Stimulated activated CD4-positive, alpha-beta T cell treated with anti-CD3 and anti-CD28 coated beads, TNF-alpha, amount 100 ng/mL, for 4 hours (primary cell): ENCODE measurements at places on chromosomes 4 and X.

DNA sequence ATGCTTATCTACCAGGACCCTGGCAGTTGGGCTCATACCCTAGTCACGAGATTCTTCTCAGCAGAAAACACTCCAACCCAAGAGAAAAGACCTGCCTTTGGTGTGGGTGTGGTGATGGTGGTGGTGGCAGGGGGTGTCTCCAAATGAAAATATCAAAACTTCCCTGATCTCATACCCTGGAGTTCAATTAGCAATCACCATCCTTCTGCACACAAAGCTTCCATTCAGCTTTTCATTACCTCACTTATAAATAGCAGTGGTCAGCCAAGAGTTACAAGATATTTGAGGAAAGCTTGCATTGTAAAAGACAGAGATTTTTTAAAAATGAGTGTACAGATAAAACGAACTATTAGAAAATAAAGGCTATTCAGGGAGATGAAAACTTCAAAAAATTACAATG is 580.8 kb upstream of the MAGEB2 start:
- no peak for DNase-seq

DNA sequence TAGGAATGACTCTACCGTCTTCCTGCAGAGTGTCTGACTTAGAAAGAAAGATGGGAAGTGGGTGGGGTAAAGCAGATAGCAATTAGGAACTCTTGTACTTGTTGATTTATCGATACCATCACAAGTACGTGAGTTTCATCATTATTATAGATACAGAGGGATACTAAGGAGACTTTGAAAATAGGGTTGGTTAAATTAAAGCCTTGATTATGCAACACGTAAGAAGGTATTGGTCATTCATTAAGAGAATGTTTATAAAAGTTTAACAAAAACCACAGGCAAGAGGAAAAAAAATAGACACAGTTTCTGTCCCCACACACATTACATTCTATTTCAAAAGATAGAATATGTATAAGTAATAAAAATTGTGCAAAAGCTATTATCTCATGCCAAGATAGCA is 65.9 kb upstream of the UGT2B7 start:
- DNase-seq: no peak

- no peak for DNase-seq
Observed at GRCh38 chrX:110108381-110108821, 105.5 kb downstream of the TMEM164 start.

DNA sequence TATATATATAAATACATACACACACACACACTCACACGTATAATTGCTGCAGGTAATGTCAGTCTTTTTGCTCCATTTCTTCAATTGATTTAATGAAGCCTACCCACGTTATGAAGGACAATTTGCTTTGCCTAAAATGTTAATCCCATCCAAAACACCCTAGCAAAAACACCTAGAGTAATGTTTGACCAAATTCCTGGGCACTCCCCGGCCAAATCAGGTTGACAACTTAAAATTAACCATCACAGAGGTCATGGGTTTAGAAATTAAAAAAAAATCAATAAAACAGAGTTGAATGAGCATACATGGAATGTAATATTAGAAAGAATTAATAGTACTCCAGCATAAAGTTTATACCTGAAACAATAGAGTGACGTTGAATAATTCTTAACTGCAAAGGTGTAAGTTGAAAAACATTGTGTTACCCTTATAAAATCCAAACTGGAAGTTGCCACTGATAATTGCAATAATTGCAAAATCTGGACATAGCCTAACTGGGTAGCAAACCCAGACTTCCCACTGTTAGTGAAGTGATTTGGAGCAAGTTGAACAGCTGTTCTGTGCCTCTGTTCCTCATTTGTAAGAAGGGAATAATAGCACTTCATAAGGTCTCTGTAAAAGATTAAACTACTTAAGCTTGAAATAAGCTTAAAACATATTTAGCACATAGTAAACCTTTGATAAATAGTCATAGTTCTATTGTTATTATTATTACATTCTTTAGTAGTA is 2120.5 kb downstream of the PCDH7 start:
- no peak for DNase-seq

DNA sequence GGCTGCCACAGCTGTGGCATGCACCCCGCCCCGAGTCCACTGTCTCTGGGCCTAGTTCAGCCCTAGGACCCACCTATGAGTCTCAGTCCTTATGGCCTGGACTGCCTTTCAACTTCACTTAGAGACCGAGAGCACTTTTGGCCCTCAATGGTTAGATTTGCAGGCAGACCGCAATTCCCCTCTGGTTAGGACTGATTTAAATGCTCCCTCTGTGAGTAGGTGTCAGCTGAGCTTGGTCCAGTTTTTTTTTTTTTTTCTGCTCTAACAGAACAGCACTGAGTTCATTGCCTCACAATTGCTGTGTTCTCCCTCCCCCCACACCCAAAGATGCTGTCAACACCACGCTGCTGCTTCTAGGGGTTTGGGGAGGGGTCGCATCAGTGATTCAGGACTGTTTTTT is 143.2 kb downstream of the BMP15 start:
- no peak for DNase-seq

GRCh38 chr4:88107406-88108107 is 50.9 kb downstream of the ABCG2 start:
- no peak for DNase-seq

DNA sequence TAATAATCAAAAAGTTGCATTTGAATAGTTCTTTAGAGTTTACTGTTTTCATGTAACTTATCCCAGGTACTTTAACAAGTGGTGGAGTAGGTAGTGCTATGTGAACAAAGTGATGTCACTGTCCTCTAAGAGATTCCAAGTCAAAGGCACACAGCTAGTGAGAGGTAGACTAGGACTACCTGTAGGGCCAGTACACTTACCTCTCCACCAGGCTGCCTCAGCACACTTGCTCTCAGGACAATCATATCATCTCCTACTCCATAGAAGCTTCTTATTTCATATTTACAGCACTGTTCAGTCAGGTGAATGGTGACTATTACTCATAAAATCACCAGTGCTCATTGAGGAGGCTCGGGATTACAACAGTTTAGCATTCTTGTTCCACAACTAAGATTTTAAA is 173.0 kb upstream of the EMCN start:
- DNase-seq: no peak

DNA sequence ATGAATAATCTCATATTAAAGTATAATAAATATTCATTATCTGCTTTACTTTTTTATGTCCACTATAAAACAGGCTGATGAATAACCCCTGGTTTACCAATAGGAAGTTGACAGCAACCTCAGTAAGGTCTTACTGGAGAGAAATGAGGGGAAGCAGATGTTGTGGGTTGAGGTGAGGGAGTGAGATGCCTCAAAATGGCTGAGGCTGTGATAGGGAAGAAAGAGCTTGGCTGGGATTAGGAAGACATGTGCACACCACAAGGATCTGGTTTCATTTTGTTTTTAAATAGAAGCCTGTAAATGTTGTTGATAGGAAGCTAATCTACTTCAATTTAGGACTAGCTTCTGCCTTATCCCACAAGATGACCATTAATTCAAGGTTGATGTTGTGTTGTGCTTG is 14.4 kb upstream of the CYBB start:
- no peak for DNase-seq

DNA sequence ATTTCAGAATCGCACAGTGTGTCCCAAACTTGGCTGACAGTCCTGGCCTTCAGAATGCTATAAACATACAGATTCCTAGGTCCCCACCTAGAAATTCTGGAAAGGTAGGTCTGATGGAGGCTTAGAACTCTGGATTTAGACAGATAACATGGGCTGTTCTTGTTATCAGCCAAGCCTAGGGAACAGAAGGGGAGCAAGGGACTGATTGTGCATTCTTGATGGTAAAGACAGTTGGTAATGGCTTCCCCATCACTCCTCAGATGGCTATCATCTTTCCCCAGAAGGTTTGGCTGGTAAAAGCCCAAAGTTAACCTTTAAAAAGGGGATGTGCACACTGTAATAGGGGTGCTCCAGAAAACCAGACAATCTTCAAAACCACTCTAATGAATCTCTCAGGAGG is 35.7 kb downstream of the DIPK2B start:
- no peak for DNase-seq

- DNase-seq: no peak
Observed at GRCh38 chr4:22170353-22170752, 221.8 kb upstream of the KCNIP4 start.

GRCh38 chr4:18192901-18193300 is 171.3 kb upstream of the LCORL start:
- DNase-seq: no peak

- no peak for DNase-seq
Observed at GRCh38 chrX:69032601-69033000, 132.7 kb downstream of the PJA1 start.

DNA sequence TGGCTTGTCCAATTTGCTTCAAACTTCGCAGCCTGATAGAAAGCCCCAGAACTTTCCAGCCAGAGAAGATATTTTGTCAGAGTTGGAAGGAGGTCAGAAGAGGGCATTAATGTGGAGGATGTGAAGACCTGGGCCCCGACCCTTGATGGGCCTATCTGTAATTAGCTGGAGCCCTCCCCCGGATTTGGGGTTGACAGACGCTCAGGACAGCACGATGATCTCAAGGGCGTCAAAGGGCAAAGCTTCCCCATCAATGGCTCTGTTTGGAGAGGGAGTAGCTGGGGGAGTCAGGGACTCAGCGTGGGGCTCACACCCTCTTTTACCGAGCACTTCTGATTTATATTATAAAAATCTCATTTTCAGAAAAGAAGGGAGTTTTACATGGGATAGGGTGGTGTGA is 59.0 kb upstream of the PPP2R3B start:
- no peak for DNase-seq

- no peak for DNase-seq
Observed at GRCh38 chr4:184320631-184321030, 103.0 kb upstream of the ENPP6 start.

- no peak for DNase-seq
Observed at GRCh38 chr4:104015680-104016079, 295.9 kb upstream of the TACR3 start.

DNA sequence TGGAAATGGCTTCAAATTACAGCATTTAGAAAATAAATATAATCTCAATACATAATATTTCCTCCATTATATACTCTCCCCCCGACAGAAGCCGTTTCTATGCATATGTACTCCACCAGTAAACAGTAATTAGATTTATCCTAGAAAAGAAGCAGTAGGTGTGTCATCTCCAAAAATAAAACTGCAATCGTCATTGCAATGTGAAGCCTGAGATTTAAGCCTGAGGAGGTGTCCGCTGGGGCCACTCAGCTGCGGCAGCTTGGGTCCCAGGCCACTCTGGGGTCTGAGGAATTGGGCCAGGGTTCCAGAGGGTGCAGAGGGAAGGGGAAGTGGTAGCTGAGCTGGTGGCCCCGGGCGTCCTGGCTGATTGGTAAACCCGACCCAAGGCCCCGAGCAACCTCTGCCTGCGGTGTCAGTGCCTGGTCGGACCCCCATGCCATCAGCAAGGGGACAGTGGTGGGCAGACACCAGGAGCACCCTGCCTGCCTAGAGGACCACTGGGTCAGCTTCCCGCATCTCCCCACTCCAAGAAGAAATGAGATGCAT is 7.8 kb upstream of the MXD4 start:
- DNase-seq: no peak

DNA sequence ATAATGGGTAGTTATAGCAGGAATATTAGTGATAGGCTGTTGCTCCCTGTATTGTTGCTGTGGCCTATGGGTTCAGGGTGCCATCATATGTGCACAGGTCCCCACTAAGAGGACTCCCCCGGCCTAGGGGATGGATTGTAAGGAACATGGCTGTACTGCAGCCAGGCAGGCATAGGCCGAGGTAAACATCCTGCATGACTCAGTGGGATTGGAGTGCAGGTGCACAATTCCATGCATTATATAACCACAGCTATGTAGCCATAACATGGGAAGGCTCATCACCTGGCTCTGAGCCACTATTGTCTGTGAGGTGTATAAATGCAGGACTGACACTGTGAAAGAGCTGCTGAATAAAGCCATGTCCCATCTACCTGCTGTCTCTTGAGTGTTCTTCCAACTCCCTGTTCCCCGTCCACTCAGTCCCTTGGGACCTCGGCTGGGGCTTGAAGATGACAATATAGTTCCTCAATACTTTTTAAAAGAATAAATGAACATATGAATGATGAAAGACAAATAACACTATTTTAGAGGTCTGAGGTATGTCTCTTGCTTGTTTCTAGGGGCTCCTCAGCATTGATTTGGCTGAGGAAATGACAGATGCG is 425.2 kb downstream of the IDS start:
- no peak for DNase-seq

DNA sequence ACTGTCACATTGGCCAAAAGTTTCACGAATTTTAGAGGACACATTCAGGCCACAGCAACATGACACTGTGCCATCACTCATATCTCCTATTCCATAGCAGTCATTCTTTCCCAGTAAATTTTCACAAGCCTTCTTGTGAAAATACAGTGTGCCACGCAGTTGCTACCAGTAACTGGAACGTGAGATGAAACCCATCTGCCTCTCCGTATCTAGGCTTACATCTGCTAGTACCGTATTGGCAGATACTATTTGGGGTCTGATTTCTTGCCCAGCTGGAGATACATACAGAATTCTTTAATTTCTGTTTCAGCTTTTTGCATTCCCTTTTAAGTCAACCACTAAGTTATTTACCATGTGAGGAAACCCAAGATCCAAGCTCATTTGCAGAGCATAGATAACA is 8.7 kb upstream of the FAM241A start:
- DNase-seq: no peak

- no peak for DNase-seq
Observed at GRCh38 chr4:7852568-7853185, 87.0 kb downstream of the AFAP1 start.

- no peak for DNase-seq
Observed at GRCh38 chrX:10175319-10175871, 18.6 kb downstream of the CLCN4 start.

DNA sequence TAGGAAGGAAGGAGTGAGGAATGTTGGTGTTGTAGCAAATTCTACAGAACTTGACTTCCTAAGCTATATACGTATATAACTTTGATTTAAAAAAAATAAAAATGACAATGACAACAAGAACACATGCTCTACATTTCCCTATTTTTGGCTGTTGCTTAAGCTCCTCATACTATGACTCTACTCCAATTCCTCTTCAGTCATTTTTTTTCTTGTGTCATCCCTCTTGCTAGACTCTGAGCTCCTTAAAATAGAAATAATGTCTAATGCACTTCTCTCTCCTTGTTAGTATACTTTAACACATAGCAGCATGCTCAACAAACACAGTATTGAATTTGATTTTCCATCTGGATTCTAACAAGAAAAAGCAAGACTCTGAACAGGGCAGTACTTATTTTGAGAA is 144.0 kb downstream of the HDX start:
- DNase-seq: no peak

DNA sequence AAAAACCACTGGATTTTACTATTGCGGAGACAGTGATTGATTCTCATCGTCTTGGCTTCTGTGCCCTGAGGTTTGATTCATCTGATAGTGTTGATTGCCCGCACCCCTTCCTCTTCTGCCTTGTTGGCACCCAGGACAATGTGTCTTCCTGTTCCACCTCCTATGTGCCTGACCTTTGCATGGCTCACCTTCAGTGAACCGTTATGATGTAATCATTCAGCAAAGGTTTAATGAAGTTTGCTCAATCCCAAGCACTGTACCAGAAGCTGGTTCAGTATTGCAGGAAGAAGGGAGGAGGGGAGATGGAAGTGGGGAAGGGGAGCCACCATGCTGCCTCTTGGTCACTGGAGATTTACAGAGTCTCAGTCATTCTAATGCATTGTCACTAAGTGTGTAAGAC is 36.3 kb downstream of the PDGFRA start:
- no peak for DNase-seq
